ENCODE measurements at places on chromosomes 16 and 17.

GRCh38 chr17:68169840-68170239, 78.0 kb upstream of the AMZ2 start:
- DNase-seq = no peak

GRCh38 chr17:39623356-39623950, 3.3 kb upstream of the PPP1R1B start:
- peak; percentile 74 for DNase-seq

DNA sequence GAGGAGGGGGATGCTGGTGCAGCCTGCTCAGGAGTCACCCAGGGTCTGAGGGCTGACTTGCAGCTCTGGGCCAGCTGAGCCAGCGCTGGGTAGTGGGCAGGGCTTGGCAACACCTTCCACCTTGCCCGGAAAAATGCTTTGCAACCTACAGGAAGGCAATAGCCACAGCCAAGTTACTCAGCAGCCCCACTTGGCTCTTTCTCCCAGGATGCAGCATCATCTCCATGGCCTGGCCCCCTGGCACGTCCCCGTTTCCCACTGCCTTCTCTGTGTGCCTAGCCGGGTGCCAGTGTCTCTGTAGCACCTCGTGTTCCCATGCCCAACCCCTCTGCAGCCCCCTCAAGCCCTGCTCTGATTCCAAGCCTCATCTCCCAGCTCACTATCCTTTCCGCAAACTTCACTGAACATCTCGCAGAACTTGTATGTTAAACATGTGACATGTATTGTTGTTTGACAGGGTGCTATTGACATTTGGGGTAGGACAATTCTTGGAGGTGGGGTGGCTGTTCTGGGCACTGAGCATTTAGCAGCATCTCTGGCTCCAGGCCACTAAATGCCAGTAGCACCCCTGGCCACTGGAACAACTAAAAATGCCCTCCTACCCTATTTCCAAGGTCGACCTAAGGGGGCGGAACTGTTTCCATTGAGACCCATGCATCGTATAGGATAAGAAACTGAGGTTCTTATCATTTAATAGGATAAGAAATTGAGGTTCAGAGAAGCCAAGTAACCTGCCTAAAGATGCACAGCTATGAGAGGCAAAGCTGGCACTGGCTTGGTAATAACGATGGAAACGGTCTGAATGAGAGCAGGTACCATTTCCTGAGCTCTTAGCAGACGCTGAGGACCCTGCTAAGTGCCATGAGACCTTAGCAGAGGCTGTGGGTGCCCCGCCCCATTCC, 12.2 kb downstream of the DEXI start:
- peak; percentile 33 for DNase-seq

DNA sequence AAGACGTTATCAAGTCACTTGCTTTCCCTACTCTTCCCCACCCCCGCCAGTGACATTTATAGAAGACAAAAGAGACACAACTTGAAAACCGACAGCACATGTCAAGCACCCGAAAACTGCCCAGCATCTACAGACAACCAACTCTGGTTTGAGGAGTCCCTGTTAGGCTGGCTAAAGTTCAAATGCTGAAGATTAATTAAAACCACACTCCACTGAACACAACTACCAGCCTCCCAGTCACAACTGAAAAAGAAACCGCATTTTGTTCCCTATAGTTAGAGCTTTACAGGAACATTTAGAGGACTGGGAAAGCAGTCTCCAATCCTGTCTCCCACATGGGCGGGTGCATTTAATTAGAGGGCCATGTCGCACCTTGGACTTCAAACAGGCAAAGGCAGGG, 73.0 kb upstream of the COX10 start:
- no peak for DNase-seq

GRCh38 chr16:87012954-87013938, 303.9 kb downstream of the C16orf95 start:
- DNase-seq = no peak

DNA sequence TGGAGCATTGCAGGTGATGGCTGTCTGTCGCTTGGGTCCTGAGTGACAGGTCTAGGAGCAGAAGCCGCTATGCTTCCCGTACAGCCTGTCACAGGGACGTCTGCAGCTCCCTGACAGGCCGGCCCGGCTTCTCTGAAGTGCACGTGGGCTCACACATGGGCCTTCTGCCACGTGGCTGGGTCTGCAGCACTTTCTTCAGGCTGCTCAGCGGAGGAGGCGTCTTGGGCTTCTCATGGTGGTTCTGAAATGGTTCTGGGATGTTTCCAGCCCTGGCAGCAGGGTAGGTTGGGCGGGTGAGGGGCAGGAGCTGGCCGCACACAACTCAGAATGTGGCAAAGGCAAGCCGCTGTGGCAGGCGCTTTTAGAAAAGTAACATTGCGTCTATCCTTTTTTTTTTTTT, 80.3 kb upstream of the ZNF750 start:
- no peak for DNase-seq

DNA sequence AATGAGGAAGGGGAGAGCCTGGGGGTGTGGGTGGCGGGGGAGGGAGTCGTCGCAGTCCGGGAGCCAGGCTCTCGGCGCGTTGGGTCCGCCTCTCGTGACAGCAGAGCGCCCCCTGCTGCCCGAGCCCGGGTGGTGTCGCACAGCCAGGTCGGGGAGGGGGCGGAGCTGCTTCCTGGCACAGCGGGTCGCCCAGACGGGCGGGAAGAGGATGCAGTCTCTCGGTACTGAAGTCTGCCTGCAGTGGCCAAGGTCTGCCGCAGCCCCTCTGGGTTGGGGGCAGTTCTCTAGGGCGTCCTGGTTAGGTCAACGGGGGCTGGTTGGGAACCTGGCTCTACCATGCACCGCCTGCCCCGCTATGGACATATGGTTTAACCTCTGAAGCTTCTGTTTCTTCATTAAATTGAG, 38.2 kb upstream of the CCDC182 start:
- DNase-seq = no peak

DNA sequence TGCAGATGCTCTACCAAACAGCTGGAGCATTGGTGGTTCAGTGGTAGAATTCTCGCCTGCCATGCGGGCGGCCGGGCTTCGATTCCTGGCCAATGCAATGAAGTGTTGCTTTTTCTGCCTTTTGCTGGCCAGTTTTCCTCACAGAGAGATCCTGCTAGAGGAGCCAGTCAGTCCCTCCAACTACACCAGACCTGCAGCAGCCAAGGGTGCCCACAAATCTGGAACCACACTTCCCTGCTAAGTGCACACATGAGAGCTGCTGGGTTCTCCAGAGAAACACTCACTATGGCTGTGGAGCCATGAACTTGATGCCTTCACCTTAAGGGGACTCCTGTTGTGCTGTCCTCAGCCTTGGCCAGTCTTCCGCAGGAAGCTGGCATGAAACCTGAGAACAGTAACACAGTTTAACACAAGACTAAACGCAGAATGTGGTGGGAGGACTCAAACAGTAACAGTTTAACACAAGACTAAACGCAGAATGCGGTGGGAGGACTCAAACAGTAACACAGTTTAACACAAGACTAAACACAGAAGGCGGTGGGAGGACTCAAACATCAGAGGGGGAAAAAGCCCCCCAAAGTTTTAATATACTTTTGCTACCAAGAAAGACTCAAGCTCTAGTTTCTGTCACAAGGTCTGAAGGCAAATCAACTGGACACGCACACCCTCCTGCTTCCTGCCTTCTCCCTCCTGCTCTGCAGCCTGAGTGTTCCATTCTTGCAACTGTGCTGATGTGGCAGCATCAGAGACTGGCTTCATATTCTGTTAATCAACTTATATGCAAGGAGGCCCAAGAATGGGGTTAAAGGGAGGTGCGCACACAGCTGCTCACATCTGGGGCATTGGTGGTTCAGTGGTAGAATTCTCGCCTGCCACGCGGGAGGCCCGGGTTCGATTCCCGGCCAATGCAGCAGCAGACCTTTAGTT, 12.0 kb downstream of the VAC14 start:
- no peak for DNase-seq

DNA sequence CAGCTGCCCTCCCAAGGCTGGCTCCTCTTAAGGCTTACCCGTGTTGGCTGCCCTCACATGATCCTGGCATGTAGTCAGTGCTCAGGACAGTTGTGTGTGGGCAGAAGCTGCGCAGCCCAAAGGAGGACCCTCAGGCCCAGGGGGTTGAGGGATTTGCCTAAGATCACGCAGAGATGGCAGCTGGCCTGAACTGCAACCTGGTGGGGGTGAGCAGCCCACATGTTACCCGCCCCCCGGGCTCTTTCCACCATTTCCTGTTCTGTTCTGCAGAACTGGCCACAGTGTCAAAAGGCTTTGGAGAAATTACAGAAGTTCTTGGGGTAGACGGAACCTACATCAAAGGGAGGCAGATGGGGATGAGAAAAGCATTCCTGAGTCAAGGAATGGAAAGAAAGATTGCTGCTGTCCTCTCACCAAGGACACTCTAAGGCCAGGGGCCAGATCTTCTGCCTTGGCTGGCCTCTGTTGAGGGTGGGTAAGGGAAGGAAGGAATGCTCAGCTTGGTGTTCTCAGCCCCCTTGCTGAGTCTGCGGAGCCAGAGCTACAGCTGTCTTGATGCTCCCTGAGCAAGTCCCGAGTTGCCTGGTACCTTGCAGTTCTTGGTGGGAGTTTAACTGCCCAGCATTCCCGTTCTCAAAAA, 53.0 kb downstream of the EPN2 start:
- no peak for DNase-seq

- DNase-seq = no peak
These were observed 59.2 kb downstream of the SRL start for GRCh38 chr16:4182581-4183236.

- DNase-seq = no peak
These were observed 15.4 kb downstream of the ABCA10 start for GRCh38 chr17:69213059-69213813.

- DNase-seq = no peak
These were observed 68.4 kb upstream of the NACA2 start for GRCh38 chr17:61659437-61659836.

DNA sequence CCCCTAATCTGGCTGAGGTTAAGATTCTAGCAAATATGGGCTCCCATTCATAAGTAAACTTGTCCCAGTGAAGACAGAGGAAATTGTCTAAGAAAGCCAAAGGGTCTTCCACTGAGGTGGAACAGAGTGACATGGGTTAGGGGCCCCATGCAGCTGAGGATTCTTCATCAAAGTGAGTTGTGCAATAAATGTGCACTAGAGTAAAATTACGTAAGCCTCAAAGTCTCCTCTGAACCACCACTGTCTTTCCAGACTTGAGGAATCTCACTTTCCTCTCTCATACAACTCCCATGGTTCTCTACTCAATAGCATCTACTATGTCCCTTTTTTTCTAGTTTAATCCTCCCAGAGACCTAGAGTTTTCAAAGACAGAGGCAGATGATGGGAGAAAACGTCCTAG, 132.4 kb downstream of the CA10 start:
- DNase-seq = no peak

DNA sequence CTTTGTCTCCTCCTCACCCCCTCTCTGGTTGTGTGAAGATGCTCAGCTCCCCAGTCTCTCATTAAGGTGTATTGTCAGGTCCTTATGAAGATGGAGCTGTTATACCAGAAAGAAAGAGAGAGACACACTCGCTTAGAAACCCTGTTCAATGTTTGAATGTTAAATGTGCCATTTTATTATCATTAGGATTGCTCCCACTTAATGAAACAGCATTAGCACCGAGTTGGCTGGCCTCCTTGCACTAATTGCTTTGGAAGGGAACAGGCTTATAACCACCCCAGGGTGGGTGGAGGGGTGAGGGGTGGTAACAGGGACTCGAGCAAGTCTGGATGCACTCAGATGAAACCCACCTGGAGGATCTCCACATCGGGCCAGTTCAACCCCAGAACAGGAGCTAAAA, 14.4 kb downstream of the PIPOX start:
- no peak for DNase-seq

DNA sequence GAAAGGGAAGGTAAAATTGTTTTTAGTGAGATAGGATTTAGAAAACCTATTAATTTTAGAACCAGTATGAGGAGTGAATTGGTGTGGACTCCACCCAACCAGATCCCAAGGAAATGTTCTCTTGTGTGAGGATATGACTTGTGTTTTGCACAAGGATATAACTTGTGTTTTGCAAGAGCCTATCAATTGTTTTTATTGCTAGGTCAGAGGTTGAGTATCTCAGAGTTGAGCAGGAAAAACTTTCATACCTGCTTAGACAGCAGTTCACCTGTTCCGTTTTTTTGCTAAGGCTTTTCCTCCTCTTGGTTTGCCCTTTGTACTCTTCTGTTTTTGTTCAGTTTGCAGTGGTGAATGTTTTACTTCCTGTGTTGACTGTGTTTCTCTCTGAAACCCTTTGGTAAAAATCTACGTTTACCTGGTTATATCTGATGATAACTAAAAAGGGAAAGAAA, 5.1 kb downstream of the NBR1 start:
- no peak for DNase-seq

DNA sequence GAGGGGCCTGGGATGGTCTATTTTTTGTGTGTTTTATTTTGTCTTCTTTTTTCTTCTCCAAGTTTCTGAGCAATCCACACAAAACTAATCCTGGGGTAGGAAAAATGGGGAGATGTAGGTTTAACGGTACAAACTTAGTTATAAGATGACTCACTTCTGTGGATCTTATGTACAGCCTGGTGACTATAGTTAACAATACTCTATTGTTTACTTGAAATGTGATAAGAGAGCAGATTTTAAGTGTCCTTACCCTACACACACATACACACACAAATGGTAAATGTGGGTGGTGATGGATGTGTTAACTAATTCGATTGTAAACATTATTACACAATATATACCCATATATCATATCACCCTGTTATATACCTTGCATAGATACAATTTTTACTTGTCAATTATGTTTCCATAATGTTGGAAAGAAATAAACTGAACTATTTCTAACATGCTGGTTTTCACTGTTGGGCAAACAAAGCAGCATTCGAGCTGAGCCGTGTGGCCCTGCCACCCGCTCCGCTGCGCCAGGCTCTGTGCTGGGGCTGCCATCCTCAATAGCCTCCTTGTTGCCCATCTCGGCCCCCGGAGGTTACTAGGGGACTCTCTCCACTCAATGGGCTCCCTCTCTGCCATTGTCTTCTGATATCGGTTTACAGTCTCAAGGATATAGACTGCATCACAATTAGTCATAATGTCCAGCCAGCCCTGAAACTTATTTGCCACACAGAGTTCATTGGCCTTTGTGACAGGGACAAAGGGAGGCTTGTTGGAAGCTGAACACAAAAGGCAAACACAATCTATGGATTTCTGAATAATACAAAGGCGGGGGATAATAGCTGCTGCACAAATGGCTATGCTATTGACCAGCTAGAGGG, 380.3 kb upstream of the MAF start:
- DNase-seq = peak; percentile 3

- peak; percentile 54 for DNase-seq
These were observed at the start of gene MPP2 for GRCh38 chr17:43907425-43907981. Gene MPP2 (minus strand): TSS chr17:43907536. CDS start chr17:43904460, 3,076 bp downstream.

DNA sequence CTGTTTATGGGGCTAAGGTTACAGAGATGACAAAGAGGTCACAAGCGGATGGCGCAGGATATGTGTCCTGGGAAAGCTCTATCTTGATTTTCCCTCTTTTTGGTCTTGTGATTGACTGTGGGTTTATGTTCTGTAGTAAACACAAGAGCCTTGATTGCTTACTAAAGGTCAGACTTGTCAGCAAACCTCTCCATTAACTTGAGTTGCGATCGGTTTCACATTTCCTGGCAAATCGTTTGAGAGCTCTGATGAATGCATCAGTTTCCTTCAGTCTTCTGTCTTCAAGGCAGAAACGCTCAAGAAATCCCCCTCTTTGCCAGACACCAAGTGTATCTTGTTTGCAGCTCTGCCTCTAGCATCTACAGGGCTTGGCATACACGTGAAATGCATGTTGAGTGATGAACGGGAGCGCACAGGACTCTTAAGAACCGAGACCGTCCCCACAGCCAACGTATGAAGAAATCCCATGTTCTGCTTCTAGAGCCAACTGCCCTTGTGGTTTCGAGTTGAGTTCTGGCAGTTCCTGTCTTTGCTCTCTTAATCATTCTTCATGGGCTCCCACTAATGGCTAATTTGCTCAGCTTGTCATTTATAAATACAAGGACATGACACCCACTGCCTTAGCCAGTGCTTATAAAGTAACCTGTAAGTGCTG, 143.3 kb downstream of the PITPNC1 start:
- peak; percentile 77 for DNase-seq

- DNase-seq = peak; percentile 40
These were observed 817.6 kb upstream of the CDH8 start for GRCh38 chr16:62853887-62854286.
